ENCODE measurements at places on chromosomes 4 and X.

GRCh38 chr4:1523907-1524636, 117.8 kb upstream of the NKX1-1 start:
- no peak for DNase-seq

- DNase-seq = no peak
These were observed 118.7 kb downstream of the EFHC2 start for GRCh38 chrX:44224760-44225159.

- DNase-seq = no peak
These were observed 32.0 kb downstream of the TACC3 start for GRCh38 chr4:1753294-1753696.

DNA sequence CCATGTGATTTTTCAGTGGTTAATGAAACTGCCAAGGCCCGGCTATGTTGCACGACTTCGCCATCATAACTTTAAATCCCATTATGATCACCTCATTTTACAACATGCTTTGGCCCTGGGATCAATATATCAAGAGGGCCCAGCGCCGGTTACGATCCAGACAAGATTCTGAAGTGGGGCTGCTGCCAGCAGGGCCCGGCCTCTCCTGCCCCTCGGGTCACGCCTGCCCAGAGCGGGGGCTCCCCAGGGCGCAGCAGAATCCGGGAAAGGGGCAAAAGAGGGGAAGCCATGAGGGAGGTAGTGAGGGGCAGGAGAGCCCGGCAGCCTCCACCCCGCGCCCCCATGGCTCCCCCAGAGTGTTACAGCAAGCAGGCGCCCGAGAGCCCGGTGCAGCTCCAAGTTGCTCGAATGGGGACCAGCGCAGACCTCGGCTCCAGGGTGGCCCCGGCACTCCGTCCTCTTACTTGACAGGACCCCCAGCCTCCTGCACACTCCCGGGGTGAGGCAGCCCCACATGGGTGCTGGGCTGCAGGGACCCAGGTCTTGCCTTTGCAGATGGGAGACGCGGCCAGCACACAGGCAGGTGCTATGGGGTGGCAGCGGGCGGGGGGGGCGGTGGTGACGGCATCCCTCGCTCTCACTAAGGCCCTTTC, 129.8 kb upstream of the NKX1-1 start:
- DNase-seq = no peak

DNA sequence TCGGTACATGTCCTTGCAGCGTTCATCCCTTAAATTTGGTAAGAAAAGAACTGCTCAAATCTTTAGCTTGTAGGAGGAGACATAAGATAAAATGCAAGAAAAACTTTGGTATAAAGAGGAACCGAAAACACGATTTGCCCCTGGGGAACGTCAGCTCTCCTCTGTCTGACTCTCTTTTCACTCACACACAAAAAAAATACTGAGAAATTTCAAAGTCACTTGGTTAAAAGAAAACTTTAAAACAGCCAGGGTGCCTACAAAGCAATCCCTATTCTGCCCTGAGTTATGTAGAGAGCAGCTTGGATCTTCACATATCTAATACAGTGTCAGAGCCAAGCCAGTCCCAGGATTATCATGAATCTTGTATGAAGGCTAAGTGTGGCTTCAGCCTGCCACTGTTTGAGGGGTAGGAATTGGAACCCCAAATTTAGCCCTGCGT, 248.5 kb upstream of the CXXC4 start:
- no peak for DNase-seq

- no peak for DNase-seq
These were observed 5.0 kb upstream of the SEL1L3 start for GRCh38 chr4:25867781-25868294.

GRCh38 chr4:97665553-97665952, 477.7 kb downstream of the STPG2 start:
- DNase-seq = no peak

GRCh38 chrX:14641681-14642655, 112.6 kb downstream of the GLRA2 start:
- DNase-seq = no peak

DNA sequence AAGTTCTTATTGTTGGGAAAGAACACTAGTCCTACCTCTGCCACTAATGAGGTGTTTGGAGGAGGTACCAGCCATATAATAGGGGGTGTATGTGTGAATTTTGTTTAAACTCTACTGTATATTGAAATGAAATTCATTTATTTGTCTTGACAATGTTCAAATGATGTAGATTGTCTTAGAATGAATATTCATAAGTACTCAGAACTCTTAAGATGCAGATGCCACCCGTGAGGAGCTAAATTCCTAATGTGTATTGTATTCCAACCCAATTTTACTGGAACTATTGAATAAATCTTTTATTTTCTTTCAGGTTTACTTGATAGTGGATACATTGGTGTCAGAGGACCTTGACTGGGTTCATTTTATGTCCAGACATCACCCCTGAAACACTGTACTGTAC, 63.9 kb upstream of the RAB33B start:
- DNase-seq = no peak

DNA sequence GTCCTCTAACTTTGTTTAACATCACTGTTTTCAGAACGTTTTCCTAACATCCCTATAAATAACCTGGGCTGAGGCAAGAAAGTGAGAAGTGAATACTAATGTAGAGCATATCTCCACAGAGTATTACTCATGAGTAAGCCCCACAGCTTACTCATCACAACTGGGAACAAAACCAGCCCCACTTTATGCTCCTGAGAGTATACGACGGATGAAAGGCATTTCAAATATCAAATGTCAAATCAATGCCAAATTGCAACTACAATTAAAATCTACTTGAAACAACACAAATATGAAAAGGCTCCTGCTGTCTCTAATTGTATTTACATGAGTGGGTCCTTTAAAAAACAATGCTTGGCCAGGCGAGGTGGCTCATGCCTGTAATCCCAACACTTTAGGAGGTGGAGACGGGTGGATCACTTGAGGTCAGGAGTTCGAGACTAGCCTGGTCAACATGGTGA, 41.2 kb downstream of the SH3RF1 start:
- DNase-seq = no peak

GRCh38 chrX:64394059-64394873, 986 bp downstream of the MTMR8 start:
- DNase-seq = no peak

- no peak for DNase-seq
These were observed 18.4 kb downstream of the IQSEC2 start for GRCh38 chrX:53262918-53263394.

DNA sequence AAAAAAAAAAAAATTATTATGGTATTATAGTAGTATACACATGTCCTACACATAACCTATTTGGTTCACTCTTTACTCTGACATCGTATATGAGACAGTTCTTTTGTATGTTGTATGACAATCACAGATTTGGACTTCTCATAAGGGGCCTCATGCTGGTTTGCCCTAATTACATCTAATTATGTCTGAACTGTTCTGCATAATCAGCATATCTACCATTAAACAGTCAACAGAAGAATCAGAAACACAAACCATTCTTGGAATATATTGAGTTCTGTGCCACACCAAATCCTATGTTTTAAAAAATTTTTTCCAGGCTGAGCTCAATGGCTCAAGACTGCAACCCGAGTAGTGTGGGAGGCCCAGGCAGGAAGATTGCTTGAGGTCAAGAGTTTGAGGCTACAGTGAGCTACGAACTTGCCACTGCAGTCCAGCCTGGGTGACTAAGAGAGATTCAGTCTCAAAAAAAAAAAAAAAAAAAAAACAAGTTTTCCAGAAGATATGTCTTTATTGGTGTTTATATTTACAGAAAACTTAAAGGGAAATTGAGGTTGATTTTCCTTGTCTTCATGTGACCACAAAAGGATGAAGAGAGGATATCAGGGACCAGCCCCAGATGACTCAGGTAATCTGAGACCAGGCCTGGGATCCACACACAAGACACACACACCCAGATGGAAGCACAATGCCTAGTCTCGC, 22.2 kb downstream of the TRIM61 start:
- no peak for DNase-seq

DNA sequence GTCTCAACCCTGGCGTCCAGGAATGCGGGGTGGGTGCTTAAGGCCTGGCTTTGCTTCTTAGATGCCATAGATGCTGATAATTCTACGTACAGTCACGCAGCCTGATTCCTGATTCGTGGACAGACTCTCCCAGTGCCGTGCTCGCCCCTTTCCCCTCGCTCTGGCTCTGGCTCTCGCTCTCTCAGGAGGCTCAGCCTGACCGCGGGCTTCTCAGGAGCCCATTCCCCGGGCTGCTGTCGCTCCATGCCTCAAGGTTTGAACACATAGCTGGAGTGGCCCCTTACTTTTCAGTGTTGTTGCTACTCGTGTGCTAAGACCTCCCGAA, 59.2 kb upstream of the ZC4H2 start:
- DNase-seq = no peak

- DNase-seq = no peak
These were observed 308.2 kb downstream of the FRMPD4 start for GRCh38 chrX:12446342-12447075.

GRCh38 chrX:99603091-99603814, 806.8 kb downstream of the PCDH19 start:
- peak; percentile 74 for DNase-seq

DNA sequence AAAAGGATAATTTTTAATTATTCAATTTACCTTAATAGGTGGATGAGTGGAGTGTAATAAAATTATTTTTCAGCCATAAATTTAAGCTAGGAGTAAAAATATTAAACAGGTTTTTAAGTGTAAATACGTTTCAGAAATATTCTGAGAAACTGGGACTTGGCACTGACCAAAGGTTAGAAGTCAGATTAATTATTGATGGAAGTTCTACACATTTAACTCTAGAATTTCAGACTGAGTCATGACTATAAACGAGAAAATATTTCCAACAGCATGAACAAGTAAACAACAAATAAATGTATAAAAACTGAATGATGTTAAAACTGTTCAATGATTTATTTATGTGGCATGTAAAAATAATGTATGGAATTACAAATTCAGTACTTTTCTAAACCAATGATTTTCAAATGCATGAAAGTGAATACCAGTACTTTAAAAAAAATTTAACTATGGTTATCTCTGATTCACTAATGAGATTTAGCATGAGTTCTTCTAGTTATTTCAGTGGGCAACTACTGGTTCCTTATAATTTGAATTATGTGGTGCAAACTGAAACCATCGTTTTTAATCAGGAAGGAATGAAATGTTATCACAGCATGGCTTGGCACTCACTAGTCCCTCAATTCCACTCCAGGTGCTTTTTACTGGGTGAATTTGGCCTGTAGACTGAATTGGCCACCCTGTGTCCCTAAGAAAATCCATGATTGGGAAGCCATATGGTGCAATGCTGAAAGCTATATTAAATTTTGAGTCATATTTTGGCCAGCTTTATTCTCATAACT, 244.2 kb downstream of the FSTL5 start:
- no peak for DNase-seq

- DNase-seq = no peak
These were observed 7.6 kb upstream of the TBC1D19 start for GRCh38 chr4:26576231-26576739.

- DNase-seq = no peak
These were observed 93.0 kb upstream of the MTM1 start for GRCh38 chrX:150475461-150475860.

DNA sequence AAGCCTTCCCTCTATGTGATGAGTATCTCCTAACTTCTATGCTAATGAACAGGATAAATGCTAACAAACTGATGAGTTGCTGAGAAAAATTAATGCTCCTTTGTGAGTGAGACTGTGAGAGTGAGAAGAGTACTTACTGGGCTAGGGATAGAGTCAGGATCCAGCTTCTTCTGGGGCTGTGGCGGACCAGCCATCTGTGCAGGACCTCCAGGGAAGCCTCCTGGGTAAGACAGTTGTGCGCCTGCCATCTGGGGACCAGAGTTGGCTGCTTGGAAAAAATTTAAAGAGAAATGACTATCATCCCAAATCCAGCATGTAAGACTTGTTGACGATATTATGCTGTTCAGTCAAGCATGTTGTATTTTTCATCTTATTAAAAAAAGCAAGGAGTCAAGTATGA, 21.0 kb downstream of the SEC24D start:
- DNase-seq = no peak

DNA sequence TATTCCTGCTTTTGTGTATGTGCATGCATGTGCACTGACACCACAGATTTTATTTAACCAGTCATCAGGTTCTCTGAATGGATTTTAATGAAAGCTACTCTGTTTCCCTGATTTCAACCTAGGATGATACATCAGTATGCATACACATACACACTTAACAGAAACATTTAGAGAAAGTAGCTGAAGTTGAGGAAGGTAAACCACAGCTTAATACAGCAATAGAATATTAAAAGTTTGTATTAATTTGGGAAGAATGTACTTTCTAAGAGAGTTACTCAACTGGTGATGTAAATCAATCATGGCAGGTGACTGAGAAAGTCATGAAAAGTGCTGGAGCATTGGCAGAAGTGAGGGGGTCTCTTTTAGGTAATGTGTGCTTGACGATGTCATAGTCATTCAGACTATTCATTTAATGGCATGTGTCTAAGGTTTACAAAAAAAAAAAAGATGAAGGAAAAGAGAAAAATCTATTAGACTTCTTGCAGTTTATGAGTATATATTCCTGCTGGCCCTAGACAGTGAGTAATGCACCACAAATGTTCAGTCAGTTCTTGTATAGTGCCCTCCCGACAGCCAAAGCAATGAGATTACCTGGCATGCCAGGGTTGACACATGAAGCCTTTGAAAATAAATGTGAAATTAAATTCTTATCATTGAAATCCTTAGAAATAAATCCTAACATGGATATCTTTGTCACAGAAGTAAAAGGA, 187.6 kb downstream of the RAPGEF2 start:
- no peak for DNase-seq

DNA sequence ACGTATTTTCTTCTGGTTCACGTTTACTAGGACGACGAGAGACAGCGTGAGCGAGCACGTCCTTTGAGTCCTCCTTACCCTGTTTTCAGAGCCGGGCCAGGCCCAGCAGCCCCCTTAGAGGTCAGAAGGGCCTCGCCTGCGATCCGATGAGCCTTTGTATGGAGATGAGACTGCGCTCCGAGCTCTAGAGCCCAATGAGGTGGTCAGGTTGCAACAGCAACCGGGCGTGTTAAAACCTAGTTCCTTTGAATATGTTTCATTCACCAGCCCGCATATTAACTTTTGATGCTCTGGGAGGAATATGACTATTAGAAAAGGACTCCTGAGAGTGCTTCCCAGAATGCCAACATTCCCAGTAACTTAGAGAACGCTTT, 55.6 kb upstream of the TADA2B start:
- DNase-seq = no peak

DNA sequence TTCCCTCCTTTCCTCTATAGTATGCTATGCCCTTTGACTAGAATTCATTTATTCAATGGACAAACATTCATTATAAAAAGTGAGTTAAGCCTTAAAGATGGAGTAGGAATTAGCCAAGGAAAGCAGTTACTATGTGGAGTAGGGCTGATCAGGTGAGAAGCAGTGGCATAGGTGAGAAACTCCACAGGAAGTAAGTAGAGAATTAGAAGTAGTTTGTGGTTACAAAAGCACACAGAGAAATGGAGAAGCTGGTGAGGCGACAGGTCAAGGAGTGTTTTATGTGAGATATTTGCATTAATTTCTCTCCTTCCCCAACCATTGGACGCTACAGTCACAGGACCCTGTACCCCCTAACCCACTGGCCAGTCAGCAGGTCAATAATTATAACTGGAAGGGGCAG, 30.6 kb downstream of the SETD7 start:
- DNase-seq = no peak

- peak; percentile 58 for DNase-seq
These were observed 39.5 kb downstream of the HADH start for GRCh38 chr4:108029016-108029720.

- DNase-seq = no peak
These were observed 30.3 kb downstream of the INPP4B start for GRCh38 chr4:142815834-142816233.

- no peak for DNase-seq
These were observed 92.3 kb downstream of the SPRY1 start for GRCh38 chr4:123488916-123489315.

Data from Jurkat, Clone E6-1 (cell line).